ENCODE measurements at places on chromosomes 1 and 21.
A peak's percentile ranks its signal among the peaks of the same experiment; 100 is the strongest.

DNA sequence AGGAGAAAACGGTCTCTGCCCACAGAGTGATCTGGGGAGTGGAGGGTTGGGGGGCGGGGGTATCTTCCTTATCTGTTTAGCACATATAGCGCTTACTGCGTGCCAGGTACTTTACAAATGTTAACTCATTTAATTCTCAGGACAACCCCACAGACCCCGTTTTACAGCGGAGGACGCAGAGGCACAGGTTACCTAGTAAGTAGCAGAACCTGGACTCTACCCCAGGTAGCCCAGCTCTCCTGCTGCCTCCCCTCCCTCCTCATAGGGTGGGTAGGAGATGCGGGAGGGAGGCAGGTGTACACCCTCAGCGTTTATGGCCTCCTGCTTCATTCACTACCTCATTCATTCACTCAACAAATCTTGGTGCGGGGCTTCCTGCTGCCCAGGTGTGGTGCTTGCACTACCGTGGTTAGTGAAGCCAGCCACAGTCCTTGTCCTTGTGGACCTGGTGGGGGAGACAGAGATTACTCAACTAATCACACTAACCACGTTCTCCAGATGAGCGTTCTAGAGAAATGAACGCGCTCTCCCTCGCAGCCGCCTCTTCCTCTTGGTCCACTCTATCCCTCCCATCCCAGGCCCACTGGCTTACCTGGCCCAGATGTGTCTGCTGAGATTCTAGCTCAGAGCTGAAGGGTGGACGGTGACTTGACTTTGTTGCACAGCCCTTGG lies 102.0 kb downstream of the IER5 start:
- DNase-seq, result no peak

- DNase-seq, result peak; percentile 69
Observed at GRCh38 chr1:18938008-18938706, 18.3 kb downstream of the IFFO2 start.

DNA sequence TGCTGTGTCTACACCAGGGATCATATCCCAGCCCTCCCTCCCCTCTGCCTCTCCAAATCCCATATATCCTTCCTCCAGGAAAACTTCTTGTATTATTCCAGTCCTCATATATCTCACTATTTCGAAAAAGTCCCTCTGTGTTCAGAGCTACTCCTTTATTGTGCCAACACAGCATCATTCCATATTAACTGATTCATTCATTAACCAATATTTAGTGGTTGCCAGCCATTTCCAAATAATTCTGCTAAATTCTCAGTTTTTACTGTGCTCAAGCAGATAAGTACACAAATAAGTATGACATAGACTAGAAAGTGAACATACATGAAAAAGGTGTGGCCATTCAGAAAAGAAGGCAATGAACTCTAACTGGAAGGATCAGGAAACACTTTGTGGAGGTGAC lies 241.6 kb upstream of the DUSP10 start:
- no peak for DNase-seq

GRCh38 chr1:66758241-66758755 lies 6.0 kb downstream of the DYNLT5 start:
- peak; percentile 7 for DNase-seq

DNA sequence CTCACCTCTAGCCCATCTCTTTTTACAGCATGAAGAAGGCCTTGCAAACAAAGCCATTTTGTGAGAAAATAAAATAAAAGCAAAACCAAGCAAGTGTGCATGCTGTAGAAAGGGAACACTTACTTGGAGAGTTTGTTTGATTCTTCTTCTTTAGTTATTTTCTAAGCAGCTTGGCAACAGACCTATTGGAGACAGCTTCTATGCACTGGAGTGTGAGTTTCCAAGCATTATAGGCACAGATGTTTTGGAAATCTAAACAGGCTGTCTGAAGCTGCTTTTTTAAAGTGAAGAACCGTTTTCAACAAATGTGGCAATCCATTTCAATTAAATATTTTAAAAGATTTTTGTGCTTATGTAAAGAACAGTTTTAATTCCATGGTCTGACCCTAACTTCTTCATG lies 76.6 kb downstream of the NGF start:
- no peak for DNase-seq

- DNase-seq, result no peak
Observed at GRCh38 chr1:33045814-33046213, 9.1 kb upstream of the AK2 start.
